ENCODE measurements at places on chromosomes 2 and 18. TPM values are rescaled to one million over a fixed set of nuclear protein-coding genes. Genes with fewer than 3 reads are reported as not detected.

GRCh38 chr2:39839261-39839848 is 60.3 kb upstream of the THUMPD2 start:
- DNase-seq = no peak

DNA sequence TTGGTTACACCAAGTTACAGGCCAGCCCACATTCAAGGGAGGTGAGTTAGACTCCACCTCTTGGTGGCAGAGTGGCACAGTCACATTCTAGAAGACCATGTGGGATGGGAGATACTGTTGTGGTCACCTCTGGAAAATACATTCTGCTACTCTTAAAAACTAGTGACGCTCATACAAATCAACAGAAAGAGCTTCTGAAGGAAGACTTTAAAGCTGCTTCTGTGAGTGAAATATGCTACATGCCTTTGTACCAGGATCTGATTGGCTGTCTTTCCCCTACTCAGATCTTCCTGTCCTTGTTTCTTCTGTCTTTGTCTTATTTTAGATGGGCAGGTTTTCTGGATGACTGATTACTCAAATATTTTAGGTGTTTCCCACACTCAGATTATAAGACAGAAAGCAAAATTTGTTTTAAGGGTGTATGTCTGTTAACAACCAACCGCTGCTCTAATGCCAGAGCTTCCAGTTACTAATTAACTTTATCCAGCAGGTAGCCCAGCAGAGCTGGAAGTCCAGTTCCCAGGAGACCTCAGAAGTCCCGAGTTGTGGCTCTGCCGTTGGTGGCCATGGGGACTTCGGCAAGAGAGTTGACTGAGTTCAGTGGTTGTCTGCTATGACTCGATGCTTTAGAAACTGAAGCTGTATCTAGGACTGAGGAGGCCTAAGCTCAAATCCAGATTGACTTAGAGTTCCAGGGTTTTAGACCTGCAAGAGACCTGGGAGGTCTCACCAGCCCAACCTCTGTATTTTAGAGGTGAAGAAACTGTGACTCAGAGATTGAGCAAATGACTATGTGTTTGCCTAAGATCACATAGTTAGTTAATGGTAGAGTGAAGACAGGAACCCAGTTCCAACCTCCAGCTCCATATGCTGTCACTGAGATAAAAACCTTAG is 7.4 kb downstream of the IL1R2 start:
- no peak for DNase-seq

The OR6B2 gene
- not detected for total RNA-seq

The SULT1C4 gene
- 8.8 TPM for total RNA-seq

The KHK gene
- 9.3 TPM for total RNA-seq

GRCh38 chr2:60296219-60296955 is 257.1 kb downstream of the BCL11A start:
- no peak for DNase-seq

DNA sequence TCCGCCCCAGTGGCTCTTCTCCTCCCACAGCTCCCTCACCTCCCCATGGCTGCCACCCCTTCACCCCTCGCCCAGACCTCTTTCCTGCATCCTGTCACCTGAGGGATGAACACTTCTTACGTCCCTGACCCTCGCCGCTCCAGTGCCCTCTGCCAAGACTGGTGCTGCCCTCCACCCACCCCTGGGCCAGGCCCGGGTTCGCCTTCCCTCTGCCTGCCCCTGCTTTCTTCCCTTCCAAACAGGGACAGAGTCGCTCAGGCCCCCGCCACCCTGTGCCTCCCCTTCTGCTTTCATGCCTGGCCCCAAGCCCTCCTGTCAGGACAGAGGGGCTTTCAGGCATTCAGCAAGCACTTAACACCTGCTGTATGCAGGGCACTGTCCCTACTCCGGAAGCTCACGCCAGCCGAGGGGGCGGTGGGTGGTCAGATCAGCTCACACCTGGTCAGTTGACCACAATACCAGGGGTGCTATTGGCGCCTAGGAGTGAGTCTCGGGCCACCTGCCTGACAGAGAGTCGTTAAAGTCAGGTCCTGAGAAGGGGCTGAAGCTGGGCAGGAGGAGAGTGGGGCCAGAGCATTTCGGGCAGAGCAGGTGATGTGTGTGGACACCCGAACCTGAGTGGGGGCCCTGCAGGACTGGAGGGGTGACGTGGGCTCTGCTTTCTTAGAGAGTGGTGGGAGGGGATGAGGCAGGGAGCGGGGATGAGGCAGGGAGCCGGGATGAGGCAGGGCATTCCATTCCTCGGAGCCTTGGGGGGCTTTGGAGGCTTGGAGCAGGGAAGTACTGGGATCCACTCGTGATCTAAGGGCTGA is 26.0 kb upstream of the HPCAL1 start:
- DNase-seq = no peak

DNA sequence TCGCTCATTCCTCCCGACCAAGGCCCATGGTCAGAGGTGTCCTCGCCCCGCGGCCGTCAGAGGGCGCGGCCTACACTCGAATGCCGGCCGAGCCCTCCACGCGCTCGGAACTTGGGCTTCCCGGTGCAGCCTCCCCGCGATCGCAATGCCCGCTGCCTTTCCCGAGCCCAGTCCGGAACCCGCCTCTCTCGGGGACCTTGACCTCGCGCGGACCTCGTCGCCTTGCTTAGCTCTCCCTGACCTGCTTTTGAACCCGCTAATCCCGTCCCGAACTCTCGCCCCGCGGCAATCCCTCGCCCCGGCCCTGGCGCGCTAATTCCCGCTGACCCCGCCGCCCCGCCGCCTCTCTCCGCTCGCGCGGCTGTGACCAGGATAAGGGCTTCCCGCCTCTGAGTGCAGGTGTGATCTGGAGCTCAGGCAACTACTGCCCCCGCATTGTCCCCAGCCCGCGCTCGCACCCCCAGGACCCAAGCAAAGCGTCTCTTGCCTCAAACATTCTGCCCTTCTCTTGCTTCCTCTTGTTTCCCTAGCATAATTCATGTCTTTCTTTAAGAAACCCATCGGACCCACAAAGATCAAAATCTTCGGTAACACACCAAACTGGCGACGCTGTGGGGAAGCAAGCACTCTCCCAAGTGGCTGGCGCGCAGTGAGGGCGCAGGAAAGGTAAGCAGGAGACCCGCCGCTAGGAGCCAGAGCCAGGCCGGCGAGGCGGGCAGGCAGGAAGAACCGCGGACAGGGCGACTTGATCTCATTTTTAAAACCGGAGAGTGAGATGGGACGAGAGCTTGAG is 46.6 kb upstream of the ATP6V1B1 start:
- no peak for DNase-seq

All from vagina (tissue), 2 donors.